NCI-H1436 treated with DMSO at 0.1 percent for 48 hours (cell line): ENCODE measurements at places on chromosomes 11 and 22.

- DNase-seq = no peak
These were observed 12.8 kb downstream of the MOB2 start for GRCh38 chr11:1473786-1474185.

DNA sequence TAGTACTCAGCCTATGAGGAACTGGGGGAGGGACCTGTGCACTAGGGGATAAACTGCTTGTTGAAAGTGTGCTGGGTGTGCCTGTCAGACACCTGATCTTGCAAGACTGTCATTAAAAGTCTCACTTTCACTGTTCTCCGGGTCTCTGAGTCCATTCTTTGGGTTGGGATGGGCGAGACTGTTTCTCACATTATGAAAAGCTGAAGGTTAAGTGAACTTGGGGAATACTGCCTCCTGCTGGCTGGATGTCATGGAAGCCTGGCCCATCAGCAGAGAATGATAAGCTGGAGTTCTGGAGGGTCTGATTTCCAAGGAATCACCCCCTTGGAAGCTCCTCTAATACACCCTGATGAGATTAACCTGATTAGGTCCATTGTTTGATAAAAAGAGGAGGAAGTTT is 9.0 kb upstream of the VPREB1 start:
- no peak for DNase-seq

DNA sequence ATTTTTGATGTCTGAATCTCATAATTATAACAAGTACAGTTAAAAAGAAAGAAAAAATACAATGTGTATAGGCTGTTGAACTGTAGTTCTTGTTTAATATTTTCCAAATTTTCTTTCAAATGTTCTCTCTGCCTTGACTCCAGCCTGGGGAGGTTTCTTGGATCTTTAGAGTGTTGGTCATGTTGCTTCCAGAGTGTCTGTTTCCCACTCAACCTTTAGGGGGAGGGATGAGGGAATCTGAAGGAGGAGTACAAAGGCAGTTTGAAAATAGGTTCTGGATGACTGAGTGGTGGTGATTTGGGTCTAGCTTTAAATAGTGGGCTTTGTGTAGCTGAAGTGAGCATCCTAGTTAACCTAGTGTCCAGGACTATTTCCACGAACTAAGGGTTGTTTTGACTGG is 2.0 kb downstream of the CTNND1 start:
- no peak for DNase-seq

DNA sequence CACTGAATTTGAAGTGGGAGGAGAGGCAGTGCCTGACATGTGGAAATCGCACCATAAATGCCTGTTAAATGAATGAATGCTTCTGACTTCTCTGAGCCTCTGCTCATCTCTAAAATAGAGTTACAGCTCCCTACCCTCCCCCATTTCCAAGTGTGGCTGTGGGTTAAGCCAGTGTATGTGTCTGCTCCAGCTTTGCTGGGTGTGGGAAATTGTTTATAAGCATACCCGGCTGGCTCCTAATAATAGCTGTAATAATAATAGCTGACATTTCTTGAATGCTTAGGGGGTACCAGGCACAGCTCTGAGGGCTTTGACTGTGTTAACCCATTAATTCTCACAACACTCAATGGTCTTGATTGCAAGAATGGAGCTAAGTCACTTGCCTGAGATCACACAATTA is 7.0 kb upstream of the FCHSD2 start:
- DNase-seq = no peak

GRCh38 chr11:1832211-1832919 is 2.4 kb upstream of the SYT8 start:
- no peak for DNase-seq

GRCh38 chr22:46612904-46613605 is 7.1 kb upstream of the GRAMD4 start:
- DNase-seq = no peak

- DNase-seq = no peak
These were observed 218.8 kb downstream of the CTTN start for GRCh38 chr11:70616938-70617654.

DNA sequence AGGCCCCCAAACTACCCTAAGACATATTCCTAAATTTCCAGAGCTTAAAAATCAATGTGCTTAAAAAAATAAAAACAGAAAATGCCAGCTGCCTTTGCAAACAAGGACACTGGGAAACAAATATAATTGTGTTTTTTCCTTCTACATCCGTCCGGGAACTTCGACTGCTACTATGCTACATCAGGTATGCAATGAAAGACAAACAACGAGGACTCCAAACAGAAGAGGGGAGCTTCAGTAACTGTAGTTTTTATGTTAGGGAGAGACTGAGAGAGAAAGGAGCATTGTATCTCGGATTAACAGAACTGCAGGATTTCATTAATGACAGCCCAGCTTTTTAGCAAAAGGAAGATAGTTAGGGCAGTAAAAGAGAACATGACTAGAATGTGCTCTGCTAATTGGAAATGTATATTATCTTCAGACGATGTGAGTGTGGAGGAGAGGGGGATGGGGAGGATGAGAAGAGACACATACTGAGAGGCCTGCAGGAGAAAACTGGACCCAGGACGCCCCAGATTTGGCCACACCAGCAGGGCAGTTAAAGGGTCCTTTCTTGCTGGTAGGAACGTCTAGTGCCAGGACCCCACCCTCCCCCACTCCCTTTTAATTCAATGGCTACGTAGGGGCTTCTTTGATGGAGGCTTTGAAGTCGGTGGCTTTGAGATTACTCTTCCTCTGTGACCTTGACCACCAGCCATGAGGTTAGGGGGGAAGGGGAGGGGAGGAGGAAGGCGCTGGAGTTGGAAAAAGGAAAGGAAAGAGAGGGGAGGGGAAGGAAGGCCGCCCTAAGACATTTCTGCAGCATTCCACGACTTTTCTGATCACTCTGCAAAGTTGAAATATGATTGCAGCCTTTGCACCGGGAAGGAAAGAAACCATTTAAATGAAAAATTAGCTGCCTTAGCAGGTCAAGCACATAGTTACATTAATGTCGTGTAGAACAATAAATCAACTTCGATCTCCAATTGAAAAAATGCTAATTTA is 187.1 kb downstream of the BLID start:
- DNase-seq = no peak

- no peak for DNase-seq
These were observed 115.4 kb downstream of the KCNQ1OT1 start for GRCh38 chr11:2584434-2584811.

- DNase-seq = no peak
These were observed 6.6 kb downstream of the LMNTD2 start for GRCh38 chr11:553988-554340.

GRCh38 chr11:58577555-58578135 is 1.2 kb upstream of the ZFP91 start:
- no peak for DNase-seq

GRCh38 chr11:117888139-117888566 is 11.7 kb upstream of the FXYD6 start:
- no peak for DNase-seq

DNA sequence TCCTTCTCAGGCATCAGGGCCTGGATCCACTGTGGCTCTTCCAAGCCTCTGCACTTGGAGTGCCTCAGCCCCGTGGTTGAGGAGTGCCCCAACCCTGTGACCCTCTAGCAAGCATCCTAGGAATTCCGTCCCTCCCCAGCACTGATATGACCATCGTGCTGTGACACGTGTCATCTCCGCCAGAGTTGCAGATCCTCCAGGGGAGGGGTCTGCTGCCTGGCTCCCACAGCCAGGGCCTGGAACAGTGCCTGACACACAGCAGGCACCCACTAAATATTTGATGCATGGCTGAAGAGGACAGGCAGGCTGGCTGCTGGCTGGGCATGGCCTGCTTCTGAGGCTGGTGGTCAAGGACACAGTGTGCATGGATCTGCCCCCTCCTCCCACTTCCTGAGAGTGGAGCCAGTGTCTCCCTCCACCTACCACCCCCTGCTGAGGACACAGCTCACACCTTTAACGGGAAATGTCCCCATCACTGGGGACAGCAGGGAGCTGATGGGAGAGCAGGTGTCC is 1.7 kb upstream of the CD81 start:
- no peak for DNase-seq

DNA sequence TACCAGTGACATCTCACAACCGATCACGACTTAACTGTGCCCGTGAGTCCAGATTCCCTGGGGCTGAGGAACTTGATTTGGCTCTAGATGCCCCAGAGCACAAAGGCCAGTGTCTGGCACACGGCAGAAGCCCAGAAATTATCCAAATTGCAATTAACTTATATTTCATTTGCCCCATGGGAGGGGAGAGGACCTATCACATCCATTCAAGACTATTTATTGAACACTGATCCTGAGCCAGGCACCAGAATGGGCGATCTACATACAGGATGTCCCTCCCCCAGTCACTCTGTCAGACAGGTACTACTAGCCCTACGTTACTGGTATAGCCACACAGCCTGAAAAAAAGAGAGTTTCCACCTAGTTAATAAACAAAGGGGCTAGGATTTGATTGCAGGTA is 5.1 kb downstream of the DNAL4 start:
- DNase-seq = no peak

- DNase-seq = no peak
These were observed 148.8 kb downstream of the BLID start for GRCh38 chr11:121967131-121967704.

GRCh38 chr11:128305588-128305987 is 281.8 kb downstream of the ETS1 start:
- no peak for DNase-seq

GRCh38 chr11:102172127-102172848 is 62.0 kb downstream of the YAP1 start:
- no peak for DNase-seq

- DNase-seq = no peak
These were observed 46.4 kb downstream of the ME3 start for GRCh38 chr11:86625981-86626380.

DNA sequence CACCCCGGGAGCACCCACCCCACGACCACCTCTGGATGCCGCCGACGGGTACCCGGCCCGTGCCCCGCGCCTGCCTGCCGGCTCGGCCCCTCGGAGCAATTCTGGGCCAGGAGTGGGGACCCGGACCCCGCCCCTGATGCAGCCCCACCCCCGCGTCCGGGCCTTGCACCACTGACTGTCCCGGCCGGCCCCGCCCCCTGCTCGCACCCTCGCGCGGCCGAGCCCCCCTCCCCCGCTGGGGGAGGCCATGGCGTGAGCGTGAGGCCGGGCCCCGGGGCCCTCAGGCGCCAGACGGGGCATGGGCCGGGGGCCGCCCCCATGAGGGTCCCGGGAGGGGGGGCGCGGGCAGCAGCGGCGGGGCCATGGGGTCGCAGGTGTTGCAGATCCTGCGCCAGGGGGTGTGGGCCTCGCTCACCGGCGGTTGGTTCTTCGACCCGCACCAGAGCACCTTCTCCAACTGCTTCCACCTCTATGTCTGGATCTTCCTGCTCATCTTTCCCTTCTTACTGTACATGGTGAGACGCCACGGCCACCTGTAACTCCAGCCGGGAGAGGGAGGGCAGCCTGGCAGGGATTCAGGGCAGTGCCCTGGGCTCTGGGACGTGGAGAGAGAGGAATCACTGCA is 486 bp downstream of the PCNX3 start:
- no peak for DNase-seq

DNA sequence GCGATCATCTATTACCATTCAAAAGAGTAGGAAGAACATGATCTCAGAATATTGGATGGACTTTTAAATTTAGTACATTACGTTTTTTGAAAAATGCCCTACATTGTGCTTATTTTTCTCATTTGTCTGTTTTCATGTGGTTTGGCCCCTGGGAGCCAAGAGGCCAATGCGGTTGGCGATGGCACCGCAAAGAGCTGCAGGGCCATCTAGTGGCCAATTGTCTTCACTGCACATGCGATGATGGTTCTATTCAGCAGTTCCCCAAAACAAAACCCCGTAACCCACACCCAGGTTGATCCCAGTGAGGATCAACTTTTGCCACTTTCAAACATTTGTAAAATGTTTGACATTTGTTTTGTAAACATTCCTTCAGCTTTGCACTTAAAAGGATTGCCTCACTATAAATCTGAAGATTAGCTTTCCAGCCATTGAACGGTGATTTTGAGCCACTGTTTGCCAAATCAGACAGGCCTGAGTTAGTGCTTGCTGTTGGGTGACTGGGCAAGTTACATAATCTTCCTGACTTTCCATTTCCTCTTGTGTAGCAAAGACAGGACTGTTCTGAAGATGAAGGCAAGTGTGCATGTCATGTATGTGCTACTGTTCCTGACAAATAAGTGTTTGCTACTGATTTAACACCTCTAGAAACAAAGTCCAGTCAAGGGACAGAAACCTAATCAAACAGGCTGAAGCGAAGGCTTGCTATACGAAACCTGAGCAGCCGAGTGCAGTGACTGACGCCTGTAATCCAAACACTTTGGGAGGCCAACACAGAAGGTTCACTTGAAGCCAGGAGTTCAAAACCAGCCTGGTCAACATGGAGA is 29.2 kb upstream of the XBP1 start:
- DNase-seq = no peak

GRCh38 chr22:43185860-43186261 is 1.1 kb downstream of the TTLL12 start:
- no peak for DNase-seq

GRCh38 chr11:32172041-32172847 is 81.4 kb downstream of the RCN1 start:
- DNase-seq = no peak

GRCh38 chr11:114977651-114978050 is 299.3 kb downstream of the NXPE2 start:
- DNase-seq = no peak

DNA sequence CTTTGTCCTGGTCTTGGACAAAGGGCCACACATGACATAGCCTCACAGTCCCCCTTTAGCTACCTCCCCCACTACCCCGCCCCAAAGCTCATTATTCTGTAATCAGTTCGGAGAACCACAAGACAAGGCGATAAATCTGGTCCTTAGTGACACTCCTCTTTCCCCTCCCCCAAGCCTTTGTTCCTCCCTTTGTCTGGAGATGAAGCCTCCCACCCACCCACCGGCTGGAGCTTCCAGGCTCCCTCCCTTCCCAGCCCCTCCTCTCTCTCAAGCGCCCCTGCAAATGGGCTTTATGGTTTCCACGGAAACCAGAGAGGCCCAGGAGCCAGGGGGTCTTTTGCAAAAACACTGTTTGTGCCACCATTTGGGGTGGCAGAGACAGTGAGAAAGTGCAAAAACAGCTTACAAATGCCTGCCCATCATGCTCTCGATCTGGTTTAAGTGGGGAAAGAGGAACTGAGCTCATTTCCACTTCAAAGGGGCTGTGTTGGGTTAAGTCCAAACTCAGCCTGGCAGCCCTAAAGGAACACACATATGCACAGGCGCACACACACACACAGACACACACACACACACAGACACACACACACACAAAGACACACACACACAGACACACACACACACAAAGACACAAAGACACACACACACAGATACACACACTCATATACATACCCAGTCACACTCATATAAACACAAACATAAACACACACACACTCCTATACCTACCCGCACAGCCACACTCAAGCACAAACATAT is 23.5 kb downstream of the APLNR start:
- DNase-seq = no peak
